ENCODE measurements at places on chromosomes 1 and 21.

DNA sequence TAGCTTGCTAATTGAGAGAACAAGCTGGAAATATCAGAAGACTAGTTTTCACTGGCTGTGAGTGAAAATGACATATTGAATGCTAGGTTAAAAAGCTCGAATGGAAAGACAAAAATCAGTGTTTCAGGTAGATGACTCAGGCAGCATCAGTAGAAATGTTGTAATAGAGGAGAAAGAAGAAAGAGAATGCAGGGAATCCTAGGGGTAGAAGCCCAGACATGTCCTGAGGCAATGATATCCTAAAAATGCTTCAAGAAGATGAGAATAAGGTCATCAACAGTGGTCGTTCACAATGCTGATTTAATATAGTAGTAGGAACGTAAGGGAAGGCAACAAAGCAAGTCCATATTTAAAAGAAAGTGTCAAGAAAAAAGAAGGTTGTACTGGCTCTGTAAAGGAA, 96.7 kb upstream of the HP1BP3 start:
- DNase-seq, result no peak

GRCh38 chr1:94063379-94063778, 57.6 kb downstream of the ABCA4 start:
- DNase-seq, result peak; percentile 48

DNA sequence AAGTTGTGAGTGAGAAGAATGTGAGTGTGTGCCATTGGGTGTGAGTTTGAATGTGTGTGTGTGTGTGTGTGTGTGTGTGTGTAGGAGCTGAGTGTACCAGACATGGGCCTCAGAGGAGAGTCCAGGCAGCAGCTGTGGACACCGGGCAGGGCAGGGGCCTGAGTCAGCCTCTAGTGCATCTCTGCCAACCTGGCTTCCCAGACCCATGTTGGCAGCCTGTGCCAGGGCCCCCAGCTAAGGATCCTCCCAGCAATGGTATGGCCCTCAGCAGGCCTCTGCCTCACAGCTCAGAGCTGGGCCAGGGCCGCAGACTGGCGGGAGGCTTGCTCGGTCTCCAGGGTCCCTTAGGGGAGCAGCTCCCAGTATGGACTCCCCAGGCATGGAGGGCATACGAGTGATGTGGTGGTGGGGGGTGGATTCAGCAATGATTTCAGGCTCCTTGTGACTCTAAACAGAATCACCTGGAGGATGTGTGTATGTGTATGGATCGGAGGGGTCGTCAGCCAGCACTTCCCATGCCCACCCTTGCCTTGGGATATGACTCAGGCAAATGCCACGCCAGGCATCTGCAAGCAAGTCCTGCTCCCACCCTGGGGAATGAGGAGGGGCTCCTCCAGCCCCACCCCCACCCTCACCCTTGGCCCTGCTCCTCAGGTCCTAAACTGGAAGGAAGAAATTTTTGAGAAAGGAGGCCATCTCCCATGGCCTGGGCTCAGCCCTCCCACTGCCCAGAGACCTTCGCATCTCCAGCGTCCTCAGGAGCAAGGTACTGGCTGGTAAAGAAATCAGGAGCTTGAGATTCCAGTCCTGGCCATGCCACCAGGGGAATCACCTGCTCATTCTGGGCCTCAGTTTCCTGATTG, 1.8 kb upstream of the FOXO6 start:
- DNase-seq, result peak; percentile 31

GRCh38 chr1:9654051-9654833, 2.7 kb downstream of the PIK3CD start:
- DNase-seq, result no peak

DNA sequence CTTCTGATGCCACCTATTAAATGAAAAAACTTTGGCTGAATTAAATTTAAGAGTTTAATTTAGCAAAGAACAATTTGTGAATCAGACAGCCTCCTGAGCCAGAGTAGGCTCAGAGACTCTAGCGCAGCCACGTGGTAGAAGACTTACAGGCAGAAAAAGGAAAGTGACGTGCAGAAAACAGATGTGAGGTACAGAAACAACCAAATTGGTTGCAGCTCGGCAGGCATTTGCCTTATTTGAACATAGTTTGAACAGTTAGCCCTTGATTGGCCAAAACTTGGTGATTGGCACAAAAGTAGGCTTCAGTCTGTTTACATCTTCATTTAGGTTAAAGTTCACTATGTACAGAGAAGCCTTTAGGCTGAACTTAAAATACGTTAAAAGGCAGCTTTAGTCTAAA, 22.9 kb downstream of the TCP10L start:
- peak; percentile 72 for DNase-seq

DNA sequence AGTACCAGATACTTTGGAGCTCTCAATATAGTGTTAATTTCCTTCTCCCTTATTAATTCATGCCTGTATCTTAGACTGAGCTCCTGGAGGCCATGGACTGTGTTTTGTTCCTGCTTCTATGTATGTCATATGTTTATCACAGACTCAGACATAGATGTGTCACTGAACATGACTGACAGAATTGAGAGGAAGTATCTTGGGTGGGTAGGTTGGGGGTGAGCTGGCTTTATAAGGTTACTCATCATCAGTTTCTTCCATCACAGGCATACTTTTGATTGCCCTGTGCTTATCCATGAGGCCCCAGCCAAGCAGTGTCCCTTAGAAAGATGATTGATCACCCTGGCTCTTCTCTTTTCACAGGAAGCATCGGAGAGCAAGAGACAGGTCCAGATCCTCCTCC, 5.6 kb upstream of the SH3D21 start:
- no peak for DNase-seq

- peak; percentile 64 for DNase-seq
Observed at GRCh38 chr1:222994511-222995235, 148.4 kb downstream of the TLR5 start.

DNA sequence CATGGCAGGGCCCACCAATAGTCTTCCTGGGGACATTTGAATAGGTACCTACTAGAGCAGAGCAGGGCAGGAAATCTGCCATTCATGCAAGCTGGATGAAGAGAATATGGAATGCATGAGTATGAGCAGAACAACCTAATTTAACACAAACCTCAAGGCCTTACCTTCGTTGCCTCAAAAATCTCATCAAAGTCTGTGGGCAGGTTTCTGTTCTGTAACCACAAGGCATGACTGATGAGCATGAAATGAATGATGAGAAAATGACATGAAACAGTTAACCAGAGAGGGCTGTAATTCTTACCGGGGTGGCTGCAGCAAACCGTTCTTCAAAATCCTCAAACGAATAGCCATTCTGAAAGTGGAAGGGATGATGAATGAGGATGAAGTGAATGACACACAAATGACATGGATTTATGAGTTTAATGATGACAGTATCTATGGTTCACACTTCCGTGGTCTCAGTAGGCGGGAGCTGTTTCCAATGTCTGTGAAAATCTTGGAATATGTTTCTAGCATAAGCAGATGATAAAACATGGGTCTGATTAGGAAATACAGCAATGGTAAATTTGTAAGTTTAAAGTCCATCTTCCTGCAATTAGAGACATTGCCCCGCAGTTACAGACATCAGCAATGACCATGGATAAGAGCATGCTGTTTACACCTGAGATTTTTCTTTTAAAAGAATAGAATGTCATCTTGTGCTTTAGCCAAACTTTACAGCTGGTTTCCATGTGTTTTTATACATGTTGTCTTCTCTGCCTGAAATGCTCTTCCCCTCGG, 67.6 kb upstream of the C8B start:
- no peak for DNase-seq

GRCh38 chr1:71343686-71344416, 263.0 kb upstream of the ZRANB2 start:
- DNase-seq, result no peak

DNA sequence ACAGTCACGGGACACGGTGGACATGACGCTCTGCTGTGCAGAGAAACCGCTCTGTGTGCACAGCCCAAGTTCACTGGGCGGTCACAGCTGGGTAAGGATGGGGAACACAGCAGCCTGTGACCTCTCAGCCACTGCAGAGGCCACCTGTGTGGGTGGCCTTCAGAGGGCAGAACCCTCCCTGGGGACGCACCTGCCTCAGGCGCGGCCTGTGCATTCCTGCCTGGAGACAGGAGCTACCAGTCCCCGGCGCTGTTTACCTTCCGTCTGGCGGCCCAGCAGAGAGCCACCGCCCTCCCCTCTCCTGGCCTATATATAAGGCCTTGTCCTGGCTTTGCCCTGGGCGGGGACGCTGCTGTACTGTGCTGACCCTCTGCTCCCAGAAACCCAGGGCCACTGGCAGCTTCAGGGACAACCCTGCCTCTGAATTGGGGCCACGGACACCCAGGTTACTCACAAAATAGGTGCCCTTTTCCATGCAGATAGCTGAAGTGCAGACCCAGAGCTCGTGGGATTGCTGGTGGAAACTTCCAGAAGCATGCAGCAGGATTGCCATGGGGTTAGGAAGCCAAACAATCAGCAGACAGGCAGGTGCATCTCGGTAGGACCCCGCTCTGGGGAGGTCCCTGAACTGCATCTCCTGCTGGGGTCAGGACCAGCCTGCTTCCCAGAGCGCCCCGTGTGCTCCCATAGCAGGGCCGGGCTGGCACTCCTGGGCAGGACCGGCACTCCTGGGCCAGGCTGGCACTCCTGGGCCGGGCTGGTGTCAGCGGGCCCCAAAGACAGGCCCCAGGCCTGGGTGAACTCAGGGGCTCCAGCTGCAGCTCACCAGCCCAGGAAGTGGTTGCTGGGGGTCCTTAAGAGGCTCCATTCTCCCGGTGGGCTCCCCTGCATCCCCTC, 83.6 kb downstream of the SIK1 start:
- no peak for DNase-seq
